GM12891 (cell line): ENCODE measurements at places on chromosomes 16 and 17.

- DNase-seq, result no peak
Observed at GRCh38 chr16:22023505-22023904, 15.6 kb downstream of the MOSMO start.

GRCh38 chr16:19691161-19691711 is 26.8 kb downstream of the KNOP1 start:
- no peak for DNase-seq

DNA sequence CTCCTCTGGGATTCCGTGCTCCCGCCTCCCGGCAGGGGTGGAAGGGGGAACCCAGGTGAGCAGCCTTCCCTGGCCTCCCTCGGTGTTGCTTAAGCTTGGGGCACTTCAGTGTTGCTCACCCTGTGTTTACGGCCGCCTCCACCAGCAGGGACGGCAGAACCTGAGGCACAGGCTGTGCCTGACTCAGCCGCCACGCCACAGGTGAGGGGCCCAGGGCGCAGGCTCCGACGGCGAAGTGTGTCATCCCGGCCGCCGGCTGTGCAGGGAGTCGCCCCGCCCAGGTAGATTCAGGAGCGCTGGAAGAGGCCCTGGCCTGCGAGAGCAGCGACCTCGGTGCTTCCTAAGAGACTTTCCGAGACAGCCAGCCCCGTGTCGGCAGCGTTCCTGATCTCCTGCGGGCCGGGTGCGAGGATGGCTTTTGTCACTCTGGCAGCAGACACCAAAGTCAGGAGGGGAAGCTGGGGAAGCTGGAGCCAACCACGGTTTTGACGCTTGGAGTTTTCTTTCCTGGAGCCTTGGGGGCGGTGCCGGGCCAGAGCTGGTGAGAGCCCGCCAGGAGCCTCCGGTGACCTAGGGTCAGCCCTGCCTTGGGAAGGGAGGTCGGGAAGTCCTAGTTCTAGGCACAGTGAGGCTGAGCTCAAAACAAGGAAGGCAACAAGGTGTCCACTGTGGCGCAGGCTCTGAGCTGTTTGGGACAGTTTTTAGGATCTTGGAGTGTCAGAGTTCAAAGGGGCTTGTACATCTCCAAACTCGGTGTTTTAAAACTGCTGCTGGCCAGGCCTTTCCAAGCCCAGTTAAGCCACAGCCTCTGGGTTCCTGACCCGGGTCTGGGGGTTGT is 2.1 kb downstream of the GSE1 start:
- DNase-seq, result no peak

GRCh38 chr16:86375364-86375763 is 135.0 kb upstream of the FOXF1 start:
- no peak for DNase-seq
